ENCODE measurements at places on chromosomes 3 and 15.

DNA sequence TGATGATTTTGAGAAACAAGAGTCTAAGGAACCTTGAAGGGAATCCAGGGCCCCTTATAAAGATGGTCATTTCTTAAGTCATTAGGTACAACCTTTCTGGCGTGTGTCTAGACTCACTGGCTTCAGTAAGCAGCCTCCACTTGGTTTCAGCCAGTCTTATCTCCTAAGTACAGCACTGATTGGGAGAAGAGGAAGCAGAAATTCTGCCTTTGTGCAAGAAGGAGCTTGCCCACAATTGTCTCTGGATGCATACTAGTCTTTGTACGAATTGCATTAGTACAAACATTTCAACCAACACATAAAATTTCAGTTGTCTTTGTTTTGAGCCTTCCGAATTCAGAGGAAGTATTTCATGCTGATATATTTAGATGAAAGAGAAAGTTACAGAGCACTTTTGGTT lies 139.4 kb downstream of the SLCO3A1 start:
- DNase-seq = no peak

DNA sequence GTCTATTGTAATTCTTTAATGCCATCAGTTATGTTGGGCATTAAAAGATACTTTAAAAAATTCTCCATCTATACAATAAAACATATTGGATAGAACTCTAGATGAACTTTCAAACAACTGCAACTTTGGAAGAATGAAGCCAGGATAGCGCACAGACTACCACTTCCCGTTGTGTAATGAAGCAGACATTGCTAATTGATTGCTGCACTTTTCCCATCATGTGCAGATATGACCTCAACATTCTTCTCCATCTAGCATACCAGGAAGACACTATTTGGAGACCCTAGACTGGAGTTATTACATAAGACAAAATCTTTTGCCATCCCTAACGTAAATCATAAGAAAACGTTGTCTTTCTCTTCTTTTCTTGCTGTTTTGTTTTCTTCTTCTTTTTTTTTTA lies 75.0 kb downstream of the EDEM1 start:
- no peak for DNase-seq

- no peak for DNase-seq
These were observed 11.5 kb upstream of the NEK10 start for GRCh38 chr3:27380433-27381357.

DNA sequence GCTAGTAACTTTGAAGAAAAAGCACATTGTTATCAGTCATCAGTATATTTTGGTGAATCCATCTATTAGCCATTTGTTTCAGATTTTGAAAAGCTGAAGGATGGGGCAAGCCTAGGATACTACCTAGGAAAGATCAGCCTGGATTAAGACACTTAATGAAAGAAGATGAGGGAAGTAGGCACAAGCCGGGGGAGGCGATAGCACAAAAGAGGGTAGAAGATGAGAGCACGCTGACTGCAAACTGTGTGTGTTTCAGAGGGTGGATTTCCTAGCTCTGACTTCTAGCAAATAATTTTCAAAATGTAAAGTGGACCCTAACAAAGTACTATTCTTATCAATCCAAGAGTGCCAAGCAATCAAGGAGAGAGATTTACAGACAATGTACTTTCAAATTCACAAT lies 22.2 kb upstream of the SOX2 start:
- no peak for DNase-seq

GRCh38 chr3:123476967-123477750 lies 28.3 kb upstream of the ADCY5 start:
- DNase-seq = no peak
